Stimulated activated CD8-positive, alpha-beta memory T cell treated with anti-CD3 and anti-CD28 coated beads, Interleukin-15, amount 100 ng/mL, for 48 hours (primary cell): ENCODE measurements at places on chromosomes 6 and 20.

DNA sequence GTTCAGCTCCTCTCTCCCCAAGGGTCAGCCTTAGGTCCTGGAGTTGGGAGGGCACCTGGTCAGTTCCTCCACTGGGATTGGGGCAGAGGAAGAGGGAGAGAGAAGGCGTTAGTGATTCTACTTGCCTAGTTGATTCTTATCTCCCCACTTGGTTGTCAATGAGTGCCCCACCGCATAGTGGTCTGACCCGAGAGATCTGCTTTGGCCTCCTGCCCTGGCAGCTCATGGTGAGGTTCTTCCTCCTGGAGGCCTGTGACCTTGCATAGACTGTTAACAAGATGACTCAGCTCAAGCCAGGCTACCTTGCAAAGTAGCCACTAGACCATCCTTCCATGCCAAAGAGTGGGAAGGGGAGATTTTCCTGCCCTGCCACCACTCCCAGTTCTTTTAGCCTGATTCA lies 160.6 kb downstream of the TMEM200A start:
- DNase-seq, result no peak

GRCh38 chr6:147448775-147449174 lies 59.7 kb upstream of the SAMD5 start:
- no peak for DNase-seq

GRCh38 chr6:39958947-39959346 lies 24.7 kb upstream of the MOCS1 start:
- DNase-seq, result no peak

GRCh38 chr20:15205028-15205427 lies 867.6 kb upstream of the FLRT3 start:
- DNase-seq, result no peak

DNA sequence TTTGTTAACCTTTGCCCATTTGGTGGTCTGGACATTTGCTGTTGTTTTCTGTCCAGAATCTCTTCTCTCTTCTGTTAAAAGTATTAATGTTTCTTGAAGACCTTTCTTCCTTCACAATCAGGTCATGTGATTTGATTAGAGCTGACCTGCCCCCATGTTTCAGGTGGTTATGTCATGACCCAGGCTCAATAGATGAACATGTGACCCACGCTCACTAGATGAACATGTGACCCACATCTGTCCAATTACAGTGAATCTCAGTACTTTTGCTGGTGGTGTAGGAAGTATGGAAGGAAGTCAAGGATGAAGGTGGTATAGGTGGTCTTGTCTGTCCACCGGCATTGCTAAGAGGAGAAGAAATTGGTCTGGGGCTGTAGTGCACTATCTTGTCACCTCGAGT lies 289.1 kb upstream of the JAG1 start:
- DNase-seq, result no peak

DNA sequence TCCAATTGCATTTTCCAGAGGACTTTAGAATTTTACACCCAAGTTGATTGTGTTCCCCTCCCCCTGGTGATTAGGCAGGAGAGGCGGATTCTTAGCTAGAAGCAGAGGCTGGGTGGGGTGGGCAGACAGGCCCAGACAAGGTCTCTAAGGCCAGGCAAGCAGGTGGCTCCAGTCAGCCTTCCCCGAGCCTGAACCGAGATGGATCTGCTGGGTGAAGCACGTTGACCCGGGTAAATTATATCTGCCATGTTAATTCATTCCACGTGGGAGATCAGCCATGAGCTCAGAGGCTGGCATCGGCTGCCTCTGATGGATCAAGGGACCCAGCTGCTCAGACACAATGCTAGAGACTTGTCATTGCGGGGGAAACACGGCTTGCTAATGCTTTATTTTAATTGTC lies 159.5 kb upstream of the MAFB start:
- DNase-seq, result no peak

DNA sequence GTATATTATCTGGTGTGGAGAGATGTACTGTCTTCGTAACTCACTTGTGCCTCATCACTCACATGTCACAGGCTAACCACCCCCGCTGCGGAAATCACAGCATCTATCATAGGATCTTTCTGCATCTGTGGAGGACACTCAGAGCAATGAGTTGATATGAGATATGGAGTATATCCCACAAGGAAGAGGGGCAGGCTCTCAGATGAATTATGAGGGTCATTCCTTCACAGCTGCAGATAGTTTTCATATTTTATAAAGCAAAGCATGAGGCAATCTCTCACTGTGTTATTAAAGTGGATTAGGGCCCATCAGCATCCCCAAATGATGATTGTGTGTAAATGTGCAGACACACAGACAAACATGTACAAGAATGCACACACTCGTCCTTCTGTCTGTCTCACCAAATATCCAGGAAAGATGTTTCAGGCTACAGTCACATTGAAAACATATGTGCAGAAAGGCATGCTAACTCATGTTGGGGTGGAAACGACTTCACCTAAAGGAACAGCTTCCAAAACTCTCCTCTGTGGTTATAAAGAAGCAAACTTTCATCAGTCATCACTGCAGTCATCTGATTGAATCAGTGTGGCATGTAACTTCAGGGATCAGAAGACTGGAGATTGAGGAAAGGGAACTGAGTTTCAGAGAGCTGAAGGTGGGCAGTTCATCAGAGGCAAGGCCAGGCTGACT lies 164.7 kb downstream of the FOXC1 start:
- no peak for DNase-seq

DNA sequence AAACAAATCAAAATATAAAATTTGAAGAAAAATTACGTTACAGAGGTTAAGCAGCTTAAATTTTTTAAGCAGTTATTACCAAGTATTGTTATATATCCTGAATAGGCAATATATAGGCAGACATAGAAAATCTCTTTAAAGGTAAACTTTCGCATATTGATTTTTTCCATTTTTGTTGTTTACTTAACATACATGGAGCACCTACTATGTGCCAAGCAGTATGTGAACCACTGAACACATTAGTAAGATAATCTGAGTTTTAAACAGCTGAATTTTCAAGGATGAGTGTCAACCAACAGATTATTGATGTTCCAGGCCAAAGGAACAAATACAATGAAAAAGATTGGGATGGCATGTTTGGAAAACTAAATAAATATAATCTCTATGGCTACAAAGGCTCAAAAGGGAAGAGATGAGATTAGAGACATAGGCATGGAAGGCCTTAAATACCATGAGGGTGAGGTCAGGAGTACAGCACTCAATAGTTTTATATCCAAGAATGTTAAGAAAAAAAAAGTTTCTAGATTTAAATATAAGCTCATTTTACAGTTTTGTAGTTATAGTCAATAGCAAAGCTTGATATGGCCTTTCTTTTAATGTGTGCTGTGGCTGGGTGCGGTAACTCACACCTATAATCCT lies 277.5 kb downstream of the PTPRK start:
- DNase-seq, result no peak

DNA sequence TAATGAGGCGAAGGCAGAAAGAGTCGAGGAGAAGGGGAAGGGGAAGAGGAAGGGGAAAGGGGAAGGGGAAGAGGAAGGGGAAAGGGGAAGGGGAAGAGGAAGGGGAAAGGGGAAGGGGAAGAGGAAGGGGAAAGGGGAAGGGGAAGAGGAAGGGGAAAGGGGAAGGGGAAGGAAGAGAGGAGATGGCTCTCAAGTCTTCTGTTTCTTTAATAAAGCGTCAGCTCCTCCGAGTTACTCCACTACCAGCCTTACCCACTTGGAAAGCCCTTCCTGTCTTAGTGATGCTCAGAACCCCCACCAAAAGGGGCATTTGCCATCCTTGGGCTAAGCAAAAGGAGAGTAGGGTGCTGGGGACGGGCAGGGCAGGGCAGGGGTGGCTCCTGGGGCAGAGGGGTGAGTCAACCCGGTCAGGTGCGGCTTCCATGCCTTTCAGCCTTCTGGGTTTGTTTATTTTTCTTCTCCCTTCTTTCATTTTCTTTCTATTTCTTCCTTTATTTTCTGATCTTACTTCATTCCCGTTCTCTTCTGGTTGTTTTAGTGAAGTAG lies 476 bp upstream of the CLIC5 start:
- no peak for DNase-seq

DNA sequence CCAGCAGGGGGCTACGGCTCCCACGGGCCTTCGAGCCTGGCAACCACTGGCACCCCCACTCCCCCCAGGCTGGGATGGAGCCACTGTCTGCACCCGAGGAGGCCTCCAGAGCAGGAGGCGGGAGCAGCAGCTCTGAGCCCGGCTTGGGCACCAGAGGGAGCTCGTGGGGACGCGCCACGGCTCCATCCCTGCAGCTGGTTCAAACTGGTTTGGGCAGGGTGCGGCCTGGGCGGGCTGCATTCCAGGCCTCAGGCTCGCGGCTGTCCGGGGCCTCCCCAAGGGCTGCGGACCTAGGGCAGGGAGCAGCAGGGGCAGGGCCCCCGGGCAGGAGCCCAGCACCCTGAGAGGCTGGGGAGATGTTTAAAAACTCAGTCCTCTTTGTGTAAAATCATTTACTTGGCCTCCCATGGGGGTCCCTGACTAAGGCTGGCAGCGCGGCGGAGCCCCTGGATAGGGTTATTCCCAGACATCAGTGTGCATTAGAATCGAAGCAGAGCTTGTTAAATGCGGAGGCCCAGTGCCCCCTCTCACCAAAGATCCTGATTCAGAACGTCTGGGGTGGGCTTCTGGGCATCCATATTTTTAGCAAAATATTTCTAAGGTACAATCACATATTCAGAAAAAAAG lies 4.1 kb upstream of the BCAS4 start:
- peak; percentile 70 for DNase-seq

DNA sequence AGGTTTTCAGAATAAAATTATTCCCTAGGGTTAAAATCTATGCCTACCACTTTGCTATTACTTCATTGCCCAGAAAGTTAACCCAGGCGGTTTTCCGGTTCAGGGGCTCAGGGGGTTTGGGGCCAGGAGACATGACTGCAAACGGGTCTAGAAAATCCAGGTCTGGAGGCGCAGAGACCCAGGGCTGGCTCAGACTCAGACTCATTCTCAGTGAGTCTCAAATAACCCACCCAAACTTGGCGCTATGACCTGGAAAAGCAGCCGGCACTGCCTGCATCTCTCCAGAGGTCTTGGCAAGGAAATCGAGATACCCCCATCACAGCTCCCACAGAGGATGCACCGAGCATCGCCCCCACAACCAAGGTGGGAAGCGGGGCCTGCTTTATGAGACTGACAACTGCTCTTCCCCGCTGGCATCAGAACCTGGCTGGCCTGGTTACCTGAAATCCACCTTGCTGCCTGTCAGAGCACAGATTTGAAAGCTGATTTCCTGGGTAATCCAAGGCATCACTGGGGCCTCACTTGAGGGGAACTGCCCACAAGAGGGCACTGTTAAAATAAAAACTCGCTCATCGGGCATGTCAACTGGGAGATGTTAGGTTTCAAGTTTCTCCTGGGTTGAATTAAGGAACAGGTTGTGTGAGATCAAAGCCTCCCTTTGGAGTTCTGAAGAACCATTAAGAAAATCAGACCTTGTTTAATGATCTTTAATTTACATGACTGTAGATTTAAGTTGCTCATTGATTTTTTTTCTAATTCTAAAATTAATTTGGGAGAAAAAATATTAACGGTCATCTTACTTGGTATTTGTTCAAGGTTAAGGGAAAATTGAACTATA lies 55.1 kb downstream of the KIF16B start:
- no peak for DNase-seq

DNA sequence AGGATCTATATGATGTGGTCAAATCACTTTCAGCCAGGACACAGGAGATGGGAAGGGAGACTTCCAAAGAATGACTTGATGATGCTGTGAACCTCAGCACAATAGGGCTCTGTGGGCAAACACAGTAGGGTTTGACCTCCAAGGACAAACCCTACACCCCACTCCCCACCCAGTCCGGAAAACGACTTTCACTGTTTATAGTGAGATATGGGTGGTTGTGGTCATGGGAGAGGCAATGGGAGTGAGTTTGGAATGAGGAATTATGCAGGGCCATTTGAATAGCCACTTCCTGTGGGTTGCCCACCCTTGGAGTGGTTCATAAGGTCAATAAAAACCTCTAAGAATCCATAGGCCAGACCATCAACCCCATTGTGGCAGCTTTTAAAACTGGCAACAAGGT lies 38.4 kb upstream of the PRND start:
- DNase-seq, result no peak

DNA sequence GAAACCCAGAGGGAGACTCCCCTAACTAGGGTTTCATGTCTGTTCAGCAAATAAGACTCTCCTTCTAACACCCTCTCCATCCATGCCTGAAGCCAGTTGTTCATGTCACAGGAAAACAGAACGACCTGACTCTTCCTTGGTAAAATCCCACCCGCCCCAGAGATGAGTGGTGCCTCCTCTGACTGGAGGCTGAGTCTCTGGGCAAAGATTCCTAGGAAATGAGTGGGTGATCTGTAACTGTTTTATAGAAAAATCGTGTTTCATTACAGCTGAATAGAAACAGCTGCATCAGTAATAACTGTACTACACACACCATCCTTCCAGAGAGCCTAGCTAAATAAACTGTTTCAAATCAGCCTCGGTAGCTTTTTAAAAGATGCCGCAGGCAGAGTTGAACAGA lies 37.4 kb upstream of the MRPS10 start:
- DNase-seq, result no peak

DNA sequence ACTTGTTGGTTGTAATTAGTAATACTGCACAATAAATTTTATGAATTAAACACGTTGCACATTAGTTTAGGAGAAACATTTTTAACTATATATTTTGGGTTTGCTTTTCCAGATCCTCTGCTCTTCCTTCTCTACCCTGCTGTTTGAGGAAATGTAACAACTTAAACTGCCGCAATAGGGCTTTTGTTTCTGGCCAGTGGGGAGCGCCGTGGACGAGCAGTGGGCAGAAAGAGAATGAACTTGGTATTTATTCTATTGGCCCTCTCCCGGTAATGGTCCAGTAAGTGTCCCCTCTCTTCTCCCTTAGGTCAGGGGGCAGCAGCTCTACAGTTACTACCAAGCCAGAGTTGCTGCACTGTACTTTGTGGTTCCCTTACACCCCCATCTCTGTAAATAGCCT lies 35.2 kb upstream of the EPHA7 start:
- no peak for DNase-seq

DNA sequence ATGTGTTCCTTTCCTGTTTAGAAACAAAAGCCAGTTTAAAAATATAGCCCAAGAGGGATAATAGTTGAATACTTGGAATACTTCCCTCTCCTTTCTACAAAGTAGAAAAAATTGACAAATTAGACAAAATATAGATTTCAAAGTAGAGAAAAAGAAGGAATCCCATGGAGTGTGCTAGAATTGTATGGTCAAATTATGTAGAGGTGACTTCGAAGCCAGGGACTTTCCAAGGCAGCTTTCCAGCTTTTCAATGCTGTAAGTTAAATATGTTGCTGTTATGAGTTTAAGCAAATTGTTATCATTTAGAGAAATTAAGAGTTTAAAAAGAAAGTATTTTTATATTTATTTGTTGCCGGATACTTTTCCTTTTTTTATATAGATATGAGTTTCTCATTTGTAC lies 415.5 kb upstream of the OPRM1 start:
- DNase-seq, result no peak

DNA sequence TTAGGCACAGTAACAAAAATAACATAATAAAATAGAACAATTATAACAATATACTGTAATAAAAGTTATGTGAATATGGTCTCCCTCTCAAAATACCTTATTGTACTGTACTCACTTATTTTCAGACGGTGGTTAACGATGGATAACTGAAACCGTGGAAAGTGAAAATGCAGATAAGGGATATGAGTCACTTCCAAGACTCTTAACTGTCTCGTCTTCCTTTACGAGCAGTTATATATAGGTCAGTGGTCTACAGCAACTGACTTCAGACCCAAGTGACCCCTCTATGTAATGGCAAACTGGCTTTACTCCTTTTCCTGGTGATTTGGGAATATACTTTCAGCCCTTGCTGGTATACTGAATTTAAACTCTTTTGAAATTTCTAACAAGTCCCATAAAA lies 261.4 kb downstream of the SLC35F1 start:
- DNase-seq, result no peak
